NCI-H2171 treated with DMSO at 0.1 percent for 48 hours (cell line): ENCODE measurements at places on chromosomes 13 and 19.
A peak's percentile ranks its signal among the peaks of the same experiment; 100 is the strongest.

DNA sequence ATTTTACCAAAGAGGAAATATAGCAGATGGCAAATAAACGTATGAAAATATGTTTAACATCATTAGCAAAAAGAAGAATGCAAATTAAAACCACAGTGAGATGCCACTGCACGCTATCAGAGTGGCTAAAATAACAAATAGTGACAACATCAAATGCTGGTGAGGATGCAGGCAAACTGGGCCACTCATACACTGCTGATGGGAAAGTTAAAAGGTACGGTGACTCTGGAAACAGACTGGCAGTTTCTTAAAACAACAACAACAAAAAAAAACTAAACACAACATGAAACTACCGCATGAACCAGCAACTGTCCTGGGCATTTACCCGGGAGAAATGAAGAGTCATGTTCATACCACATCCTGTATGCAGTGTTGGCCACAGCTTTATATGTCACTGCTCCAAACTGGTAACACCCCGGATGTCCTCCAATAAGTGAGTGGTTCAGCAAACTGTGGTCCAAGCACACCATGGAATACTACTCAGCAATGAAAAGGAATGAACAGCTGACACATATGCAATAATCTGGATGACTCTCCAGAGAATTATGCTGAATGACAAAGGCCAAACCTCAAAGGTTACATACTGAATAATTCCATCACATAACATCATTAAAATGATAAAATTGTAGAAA, 22.3 kb downstream of the EPS15L1 start:
- no peak for DNase-seq

DNA sequence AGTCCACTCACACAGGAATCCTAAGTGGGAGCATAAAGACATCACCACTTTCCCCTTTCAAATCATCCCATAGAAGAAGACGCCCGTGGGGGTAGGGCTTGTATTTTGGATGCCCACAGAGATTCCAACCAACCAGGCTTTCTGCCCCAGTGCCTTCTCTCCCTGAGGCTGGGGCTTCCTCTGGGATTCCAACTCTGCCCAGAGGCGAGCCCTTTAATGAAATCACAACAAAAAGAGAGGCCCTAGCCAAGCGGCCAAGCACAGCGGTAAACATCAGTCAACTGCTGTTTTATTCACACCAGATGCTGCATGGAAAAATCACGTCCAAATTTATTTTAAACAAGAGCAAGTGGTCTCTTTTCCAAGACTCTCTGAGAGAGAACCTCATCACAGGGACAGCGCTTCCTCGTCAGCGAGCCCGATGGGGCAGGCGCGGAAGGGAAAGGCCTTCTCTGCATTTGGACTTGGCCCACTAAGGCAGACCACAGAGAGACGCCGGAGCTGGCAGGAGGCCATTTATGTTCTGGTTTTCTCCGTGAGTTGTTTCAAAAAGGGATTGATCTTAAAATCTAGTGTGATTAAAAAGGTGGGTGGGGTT, 31.5 kb downstream of the ADPRHL1 start:
- DNase-seq: no peak

DNA sequence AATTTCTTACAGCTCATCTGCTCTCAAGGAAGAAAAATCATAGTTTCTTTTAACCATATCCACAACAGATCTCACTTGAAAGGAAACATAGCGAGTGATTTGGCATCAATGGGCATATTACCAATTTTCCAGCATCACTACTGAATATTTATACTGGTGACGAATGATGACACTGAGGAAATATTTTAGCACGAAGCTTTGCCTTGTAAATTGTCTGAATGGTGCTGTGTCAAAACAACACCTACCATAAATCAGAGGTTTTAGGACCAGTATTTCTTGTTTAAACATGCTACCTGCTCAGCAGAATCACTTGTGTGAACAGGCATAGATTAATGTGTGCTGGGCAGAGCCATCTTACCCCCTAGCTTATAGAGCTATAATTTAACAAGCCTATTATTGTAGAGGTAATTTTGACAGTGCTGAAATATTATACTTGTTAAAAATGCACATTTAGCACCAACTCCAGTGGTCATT, 146.8 kb downstream of the ABCC4 start:
- no peak for DNase-seq

DNA sequence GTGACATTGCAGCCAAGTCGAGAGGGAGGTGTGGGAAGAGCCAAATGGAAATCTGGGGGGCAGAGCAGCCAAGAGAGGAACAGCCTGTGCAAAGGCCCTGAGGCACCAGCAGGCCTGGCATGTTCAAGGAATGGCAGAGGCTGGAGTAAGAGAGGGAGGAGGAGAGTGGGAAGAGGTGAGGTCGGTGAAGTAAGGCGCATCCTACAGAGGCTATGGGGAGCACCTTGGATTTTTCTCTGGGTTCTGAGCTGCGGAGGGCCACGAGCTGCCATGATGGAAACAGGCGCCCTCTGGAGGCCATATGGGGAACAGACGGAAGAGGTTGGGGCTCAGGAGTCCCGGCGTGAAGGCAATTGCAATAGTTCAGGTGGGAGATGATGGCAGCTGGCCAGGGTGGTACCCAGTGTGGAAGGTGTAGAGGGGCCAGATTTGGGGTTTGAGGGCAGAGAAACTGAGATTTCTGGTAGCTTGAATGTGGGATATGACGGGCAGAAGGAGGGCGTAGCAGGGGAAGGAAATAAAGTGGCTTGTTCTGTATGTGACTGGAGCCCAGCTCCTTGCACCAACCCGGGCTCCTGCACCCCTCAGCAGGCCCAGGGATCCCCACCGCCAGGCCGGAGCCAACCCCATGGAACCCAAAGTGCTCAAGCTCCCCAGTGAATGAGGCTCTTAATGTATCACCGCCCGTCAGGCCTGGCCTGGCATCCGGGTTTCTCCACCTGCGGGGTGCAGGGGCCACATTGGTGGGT, 20.5 kb upstream of the STRN4 start:
- peak; percentile 33 for DNase-seq

DNA sequence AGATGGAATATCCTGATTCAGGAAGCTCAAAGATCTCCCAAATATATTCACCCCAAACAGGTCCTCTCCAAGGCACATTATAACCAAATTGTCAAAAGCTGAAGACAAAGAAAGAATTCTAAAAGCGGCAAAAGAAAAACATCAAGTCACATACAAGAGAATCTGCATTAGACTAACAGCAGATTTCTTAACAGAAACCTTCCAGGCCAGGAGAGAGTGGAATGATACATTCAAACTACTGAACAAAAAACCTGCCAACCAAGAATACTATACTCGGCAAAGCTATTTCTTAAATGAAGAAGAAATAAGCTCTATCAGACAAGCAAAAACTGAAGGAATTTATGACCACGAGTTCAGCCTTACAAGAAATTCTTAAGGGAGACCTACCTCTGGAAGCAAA, 120.6 kb upstream of the WASF3 start:
- no peak for DNase-seq

DNA sequence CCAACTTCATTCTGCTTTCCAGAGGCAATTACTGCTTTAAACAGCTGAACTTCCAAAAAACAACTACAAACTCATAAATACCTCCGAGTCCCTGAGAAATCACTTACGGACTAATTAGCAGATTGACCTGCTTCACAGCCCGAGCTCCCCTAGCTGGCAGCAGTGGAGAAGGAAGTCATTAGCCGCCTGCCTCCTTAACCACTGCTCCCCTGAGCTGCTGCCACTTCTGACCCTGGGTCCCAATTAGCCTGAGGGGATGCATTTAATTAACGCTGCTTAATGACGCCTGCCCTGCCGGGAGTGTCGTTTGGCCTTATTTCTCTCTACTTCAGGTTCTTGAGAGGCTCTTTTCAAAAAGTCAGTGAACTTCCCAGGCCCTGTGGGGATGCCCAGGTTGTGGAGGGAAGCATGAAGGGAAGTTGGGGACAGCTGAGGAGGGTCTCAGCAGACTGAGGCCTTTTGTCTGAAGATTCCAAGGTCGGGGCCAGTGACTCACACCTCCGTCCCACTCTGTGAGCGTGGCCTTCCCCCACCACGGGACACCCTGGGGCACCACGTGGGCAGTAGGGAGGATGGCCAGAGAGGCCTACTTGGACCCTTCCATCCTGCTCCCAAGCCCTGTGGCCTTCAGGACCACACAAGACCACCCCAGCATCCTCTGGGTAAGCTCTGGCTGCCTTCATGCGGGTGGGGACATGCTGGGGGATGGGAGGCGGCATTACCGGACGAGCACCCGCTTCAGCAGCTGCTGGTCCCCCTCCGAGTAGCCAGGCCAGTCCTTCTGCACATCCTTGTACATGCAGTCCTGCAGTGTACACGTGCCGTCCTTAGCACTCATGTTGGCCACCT, 19.8 kb upstream of the ISYNA1 start:
- no peak for DNase-seq

- no peak for DNase-seq
Measured at GRCh38 chr13:40170982-40171381, 495.5 kb downstream of the FOXO1 start.

- no peak for DNase-seq
Measured at GRCh38 chr13:24203273-24203672, 42.8 kb downstream of the SPATA13 start.

DNA sequence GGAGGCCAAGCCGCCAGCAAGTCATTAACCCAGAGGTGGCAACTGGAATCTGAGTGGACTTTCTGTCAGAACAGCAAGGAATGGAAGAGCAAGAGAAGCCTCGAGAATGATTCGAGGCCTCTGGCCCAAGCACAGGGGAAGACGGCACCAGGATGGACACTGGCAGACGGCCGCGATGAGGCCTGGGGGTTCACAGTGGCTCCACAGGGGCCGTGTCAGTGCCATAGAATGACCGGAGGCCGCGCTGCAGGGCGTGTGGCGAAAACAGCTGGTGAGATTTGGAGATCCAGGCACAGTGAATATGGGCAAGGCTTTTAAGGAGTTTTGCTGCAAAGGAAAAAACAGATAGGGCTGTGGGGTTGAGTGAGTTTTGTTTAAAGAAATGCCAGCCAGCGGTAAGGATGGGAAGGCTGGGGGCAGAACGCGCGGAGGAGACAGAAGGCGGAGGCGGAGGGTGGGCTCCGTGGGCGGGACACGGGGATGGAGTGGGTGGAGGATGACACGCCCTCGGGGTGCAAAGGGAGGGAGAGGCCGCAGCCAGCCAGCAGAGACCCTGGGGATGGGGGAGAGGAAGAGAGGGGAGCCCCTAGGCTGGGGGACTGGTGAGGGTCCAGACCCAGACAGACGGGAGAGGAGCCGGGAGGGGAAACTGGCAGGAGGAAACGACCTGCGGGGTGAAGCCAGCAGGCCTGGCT, 130.5 kb downstream of the RNF17 start:
- no peak for DNase-seq

GRCh38 chr13:33776239-33776881, 41.6 kb upstream of the RFC3 start:
- DNase-seq: no peak

- DNase-seq: no peak
Measured at GRCh38 chr19:29448046-29448445, 77.7 kb upstream of the VSTM2B start.

GRCh38 chr13:113968463-113969310, 5.2 kb downstream of the C13orf46 start:
- no peak for DNase-seq

GRCh38 chr19:43699506-43700394, 16.1 kb upstream of the IRGC start:
- DNase-seq: peak; percentile 29

DNA sequence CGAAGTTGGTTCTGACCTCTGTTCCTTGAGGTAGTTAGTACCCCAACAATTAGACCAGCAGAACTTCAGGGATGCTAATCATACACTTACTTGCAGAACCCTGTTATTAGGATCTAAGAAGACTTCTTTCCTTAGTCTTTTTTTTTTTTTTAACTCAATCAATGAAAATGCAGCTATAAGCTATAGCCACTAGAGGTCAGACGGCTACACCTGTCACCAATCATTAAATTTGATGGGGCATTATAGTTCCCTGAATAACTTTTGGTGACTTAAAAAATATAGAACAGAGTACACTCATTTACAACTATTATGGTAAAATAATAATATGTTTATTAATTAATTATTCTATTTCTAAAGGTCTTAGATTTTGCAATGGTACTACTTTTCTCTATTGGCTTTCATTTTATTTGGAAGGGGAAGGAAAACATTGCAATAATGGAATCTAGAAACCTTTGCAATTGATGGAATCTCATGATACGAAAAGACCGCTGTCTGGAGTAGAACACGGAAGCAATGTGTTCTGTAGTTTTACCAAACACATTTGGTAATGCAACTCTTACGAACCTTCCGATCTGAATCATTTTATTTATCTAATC, 483.2 kb downstream of the DIAPH3 start:
- DNase-seq: peak; percentile 56

GRCh38 chr19:19110410-19111135, 27.7 kb downstream of the TMEM161A start:
- DNase-seq: no peak

DNA sequence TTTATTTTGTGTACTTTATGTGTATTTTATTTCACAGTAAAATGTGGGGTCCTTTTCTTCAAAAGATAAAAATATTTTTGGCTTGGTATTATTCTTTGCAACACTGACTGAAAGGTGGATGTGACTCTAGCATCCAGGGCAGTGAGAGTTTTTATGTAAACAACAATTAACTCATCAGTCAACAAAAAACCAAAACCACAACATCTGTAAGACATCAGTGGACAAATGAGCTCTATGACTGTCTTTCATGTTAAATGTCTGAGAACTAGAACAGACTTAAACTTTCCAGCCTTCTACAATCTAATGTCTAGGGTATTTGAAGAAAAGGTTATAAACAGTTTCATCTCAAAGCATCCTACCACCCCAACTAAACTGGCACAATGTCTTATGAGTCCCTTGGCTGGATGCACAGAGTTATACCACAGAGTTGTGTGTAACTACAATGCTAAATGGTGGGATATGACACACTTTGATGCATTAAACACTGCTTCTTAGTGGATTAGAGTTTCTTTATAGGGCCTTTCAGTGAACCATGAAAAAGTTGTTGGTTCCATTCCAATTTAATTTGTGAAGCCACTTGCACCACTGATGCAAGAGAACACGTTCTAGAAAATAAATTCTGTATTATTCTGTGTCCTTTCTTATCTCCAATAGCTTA, 544.2 kb upstream of the KLF12 start:
- DNase-seq: no peak

DNA sequence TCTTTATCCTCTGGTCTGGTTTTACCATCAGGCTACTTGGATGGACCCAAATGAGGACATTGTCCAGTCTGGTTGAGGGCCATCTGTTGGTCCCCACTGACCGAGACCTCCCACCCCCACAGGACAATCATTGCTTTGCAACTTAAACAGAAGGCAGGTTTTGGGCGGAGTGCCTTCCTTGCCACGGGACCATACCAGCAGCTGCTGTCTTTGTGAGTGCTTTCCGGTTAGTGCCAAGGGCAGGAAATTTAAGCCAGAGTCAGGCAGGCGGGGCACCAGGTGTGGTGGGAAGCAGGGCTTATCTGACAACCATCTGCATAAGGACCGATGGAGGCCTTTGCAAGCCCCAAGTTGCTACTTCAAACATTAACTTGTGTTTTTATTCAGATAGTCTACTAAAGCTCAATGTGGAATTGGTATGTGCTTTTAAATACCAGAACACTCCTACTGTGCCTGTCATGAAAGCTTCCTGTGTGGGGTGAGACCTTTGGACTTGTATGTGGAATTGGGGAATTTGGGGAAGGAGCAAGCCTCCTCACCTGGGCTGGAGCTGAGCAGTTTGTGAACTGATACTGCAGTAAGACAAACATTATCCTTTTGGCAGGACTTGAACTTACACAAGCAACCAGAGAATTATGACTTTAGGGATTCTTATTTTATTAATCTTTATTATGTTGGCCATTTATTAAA, 39.3 kb upstream of the UBE2L5 start:
- DNase-seq: peak; percentile 78
